ENCODE measurements at places on chromosomes 6 and 20.

GRCh38 chr6:44253307-44254101, 3.8 kb downstream of the SLC35B2 start:
- DNase-seq = no peak

DNA sequence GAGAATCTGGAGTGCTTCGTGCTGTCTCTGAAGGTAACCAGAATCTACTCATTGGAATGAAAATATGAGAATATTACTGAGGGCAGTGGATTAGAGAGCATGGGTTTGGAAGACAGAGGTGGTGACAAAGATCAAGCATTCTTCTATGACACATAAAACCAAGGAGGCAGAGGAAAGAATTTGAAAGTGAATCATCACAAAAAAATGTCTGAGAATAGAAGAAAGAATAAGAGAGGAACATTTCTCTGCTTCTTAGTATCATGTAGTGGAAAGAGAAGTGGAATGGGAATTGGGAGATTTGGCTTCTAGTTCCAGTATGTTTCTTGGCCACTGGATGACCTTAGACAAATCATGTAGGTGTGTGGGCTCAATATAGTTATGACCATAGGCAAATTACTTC, 474.0 kb downstream of the TFAP2B start:
- no peak for DNase-seq

GRCh38 chr6:30100585-30101443, 12.1 kb downstream of the TRIM31 start:
- no peak for DNase-seq

GRCh38 chr20:39946931-39947330, 742.1 kb downstream of the MAFB start:
- DNase-seq = no peak

- DNase-seq = no peak
Observed at GRCh38 chr6:144160431-144161005, 10.2 kb downstream of the STX11 start.
